ENCODE measurements at places on chromosomes 16 and 17. TPM values are rescaled to one million over a fixed set of nuclear protein-coding genes. Genes with fewer than 3 reads are reported as not detected.

Gene ZSCAN10
- total RNA-seq, result not detected

Gene NPIPB6
- 6.1 TPM for total RNA-seq

Gene HSPB9
- not detected for total RNA-seq

Gene SOX8
- total RNA-seq, result 0.17 TPM

Gene PERCC1
- total RNA-seq, result not detected

Gene NAA60
- total RNA-seq, result 15.3 TPM

Gene STX1B
- 2.6 TPM for total RNA-seq

Gene CCL7
- total RNA-seq, result 1.7 TPM

Gene CACNB1
- total RNA-seq, result 7.9 TPM

Gene AANAT
- 0.17 TPM for total RNA-seq

Gene KRT23
- total RNA-seq, result 0.17 TPM

Gene CCL14
- total RNA-seq, result not detected
